ENCODE measurements at places on chromosomes 11 and 22. TPM values are rescaled to one million over a fixed set of nuclear protein-coding genes. Genes with fewer than 3 reads are reported as not detected.

The SMC1B gene
- total RNA-seq: 0.19 TPM

The GLB1L2 gene
- total RNA-seq: 0.47 TPM

The CCDC73 gene
- total RNA-seq: 0.05 TPM

The KRTAP5-8 gene
- not detected for total RNA-seq

The ADAMTS15 gene
- total RNA-seq: 1.8 TPM

The CYTH4 gene
- total RNA-seq: 24.7 TPM

The KCNQ1OT1 gene
- 0.42 TPM for total RNA-seq

The HBG1 gene
- 612 TPM for total RNA-seq

The ANGPTL5 gene
- not detected for total RNA-seq

The MUC6 gene
- 0.19 TPM for total RNA-seq
